ENCODE measurements at places on chromosomes 13 and 19.

- DNase-seq: no peak
These were observed 561 bp upstream of the GJA3 start for GRCh38 chr13:20161275-20161950.

DNA sequence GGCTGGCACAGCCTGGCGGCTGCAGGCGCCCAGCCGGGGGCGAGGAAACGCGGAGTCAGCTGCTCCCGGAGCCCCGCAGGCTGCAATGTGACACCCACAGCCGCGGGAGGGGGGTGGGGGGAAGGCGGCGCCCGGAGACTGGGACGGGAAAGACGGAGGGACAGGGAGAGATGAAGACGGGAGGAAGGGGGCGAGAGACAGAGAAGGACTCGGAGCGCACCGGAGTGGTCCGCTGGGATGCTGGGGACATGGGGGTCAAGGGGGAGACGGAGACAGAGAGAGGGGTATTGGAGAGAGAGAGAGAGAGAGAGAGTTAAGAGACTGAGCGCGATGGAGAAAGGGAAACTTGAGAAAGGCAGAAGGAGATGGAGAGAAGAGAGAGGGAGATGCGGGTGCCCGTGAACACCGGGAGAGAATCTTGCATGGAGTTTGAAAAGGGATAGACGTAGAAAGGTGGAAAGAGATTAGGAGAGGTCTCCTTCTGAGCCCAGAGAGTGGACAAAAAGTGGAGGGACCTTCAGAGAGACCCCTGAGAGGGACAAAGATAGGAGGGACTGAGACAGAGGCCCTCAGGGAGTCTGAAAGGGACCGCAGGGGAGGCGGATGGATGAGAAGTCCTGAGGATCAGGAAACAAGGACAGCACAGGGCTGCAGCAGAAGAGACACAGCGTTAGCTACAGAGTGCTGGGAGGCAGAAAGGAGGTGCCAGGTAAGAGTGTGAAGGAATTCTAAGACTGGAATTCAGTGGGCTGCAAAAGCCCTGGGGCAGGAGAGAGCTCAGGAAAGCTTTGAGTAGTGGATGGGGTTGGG lies 1.0 kb downstream of the SCN1B start:
- DNase-seq: no peak

GRCh38 chr13:94525781-94526180 lies 46.3 kb upstream of the DCT start:
- DNase-seq: no peak

GRCh38 chr13:62088165-62088564 lies 672.5 kb upstream of the PCDH20 start:
- DNase-seq: no peak

DNA sequence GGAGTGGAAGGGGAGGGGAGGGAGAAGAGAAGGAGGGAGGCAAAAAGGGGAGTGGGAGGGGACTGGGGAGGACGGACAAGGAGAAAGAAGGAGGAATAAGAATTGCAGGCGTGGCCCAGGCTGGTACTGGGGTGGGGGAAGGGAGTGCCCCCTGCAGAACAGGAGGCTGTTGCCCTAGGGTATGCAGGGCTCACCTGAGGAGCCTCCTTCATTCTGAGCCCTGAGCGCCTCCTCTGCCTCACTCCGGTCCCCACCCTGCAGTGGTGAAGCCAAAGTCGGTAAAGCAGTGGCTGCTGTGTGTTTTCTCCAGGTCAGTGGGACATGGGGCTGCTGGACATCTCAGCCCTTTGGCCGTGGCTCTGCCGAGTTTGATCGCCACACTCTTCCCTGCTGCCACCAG lies 9.1 kb upstream of the CDC16 start:
- DNase-seq: no peak

- no peak for DNase-seq
These were observed 8.8 kb upstream of the SHKBP1 start for GRCh38 chr19:40567750-40568494.

- DNase-seq: no peak
These were observed 22.9 kb downstream of the MBNL2 start for GRCh38 chr13:97245011-97245410.

DNA sequence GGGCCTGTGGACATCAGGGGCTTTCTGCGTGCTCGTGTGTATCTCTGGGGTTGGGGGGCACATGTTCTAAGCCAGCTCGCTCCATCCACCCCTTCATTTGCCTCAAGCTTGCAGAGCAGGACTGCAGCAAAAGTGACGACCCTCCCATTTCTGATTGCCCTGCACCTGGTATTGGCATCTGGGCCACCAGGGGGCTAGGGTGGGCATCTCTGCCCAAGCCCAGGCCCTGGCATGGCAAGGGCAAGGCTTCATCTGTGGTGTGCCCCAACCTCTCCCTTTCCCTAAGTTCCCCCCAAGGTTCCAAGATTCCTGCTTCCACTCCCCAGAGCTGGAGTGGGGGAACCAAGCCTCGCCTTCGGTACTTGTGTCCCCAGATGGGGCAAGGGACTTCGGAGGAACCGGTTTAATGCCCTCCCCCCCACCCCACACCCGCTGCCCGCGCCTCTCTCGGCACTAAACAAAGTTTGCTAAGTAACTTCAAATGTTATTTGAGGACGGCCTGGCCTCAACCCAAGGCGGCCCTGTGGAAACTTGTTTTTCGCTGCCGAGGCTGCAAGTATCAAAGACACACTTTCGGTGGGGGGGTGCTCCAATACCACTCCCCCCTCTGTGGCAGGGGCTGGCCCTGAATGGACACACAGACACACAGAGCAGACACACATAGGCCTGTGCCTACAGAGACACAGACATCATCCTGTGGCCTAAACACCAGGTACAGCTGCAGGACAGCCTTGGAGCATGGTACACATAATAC lies 12.2 kb downstream of the NFIX start:
- DNase-seq: no peak

DNA sequence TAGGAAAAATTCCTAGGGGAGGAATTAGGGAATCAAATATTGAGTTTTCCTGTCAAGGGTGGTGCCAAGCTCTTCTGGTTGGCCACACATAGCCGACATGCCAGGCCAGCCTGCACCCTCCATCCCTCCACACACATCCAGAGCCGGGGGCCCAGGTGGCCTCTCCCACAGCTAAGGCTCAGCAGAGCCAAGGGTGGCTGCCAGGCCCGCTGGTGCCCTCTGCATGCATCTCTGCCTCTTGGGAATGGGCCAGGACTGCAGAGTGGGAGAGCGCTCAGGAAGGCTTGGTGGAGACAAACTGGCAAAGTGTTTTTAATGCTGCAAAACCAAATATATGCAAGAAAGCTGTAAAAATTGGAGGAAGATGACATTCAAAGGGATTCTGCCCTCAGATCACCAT lies 42.7 kb upstream of the GAS6 start:
- DNase-seq: no peak

- DNase-seq: no peak
These were observed 76.3 kb downstream of the ZNF429 start for GRCh38 chr19:21581646-21582240.

- no peak for DNase-seq
These were observed at the start of gene KLK10 for GRCh38 chr19:51019544-51019925. TSS of gene KLK10 (minus strand) at chr19:51019709. CDS start at chr19:51019130, 579 bp downstream.

GRCh38 chr19:37778613-37779126 lies 716 bp downstream of the ZNF573 start:
- DNase-seq: no peak

DNA sequence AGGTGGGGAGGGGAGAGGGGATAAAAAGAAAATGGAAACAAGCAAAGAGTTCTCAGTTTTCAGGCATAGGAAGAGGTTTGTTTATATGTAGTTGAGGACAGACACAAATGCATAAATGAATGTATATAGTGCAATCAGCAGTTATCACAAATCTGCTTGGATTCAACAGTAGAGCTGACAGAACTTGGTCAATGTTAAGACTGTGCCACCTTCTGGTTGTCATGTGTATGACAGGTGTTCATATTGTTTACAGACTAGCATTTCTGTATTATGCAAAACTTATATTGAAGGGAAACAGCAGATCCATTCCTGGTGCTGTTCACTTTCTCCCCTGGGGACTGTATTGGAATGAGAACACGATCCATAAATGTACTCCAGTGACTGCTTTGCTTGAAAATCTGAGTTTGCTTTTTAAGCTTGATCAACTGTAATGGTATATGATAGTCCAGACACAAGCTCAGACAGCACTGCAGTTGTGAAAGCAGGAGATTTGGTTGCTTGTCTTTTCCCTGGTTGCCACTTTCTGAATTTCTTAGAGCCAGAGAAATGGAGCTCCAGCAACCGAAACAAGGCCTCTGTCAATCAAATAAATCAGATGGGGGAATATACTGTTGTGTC lies 319.5 kb upstream of the OBI1 start:
- peak; percentile 65 for DNase-seq

GRCh38 chr13:97422118-97423054 lies 11.6 kb upstream of the RAP2A start:
- DNase-seq: peak; percentile 24

GRCh38 chr19:49149652-49150105 lies 5.5 kb downstream of the HRC start:
- peak; percentile 85 for DNase-seq

GRCh38 chr13:52455677-52456041 lies 381 bp downstream of the CKAP2 start:
- peak; percentile 90 for DNase-seq

- no peak for DNase-seq
These were observed 361.8 kb downstream of the KCNRG start for GRCh38 chr13:50376895-50377575.

- no peak for DNase-seq
These were observed 10.1 kb downstream of the TMEM91 start for GRCh38 chr19:41386442-41386841.

DNA sequence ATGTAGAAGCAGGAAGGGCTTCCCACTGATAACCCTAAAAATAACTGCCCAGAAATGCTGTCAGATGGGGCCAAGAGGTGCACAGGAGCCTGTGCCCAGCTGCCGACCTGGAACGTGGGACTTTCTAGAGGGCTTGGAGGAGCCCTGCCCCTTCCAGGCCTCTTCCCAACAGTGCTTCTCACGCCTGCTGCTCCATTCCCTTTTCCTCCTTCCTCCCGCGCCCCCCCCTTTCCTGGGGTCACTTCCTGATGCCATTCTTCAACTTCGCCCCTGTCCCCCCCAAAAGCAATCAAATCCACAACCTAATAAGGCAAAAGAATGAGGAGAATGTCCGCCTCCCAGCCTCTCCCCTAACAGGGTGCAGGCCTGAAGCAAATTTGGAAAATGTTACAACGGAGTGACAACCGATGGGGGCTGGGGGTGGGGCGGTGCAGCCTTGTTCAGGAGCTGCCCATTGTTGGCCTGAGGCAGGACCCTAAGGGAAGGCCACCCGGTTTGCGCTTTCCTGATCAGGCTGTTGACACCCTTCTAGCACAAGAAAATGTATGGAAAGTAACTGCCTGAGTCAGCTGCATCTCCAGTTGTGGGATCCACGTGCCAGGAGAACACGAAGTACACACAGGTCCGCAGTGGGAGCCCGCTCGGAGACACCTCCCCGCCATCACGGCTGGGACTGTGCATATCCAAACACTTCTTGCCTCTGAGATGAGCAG lies 18.7 kb downstream of the ACTN4 start:
- no peak for DNase-seq

DNA sequence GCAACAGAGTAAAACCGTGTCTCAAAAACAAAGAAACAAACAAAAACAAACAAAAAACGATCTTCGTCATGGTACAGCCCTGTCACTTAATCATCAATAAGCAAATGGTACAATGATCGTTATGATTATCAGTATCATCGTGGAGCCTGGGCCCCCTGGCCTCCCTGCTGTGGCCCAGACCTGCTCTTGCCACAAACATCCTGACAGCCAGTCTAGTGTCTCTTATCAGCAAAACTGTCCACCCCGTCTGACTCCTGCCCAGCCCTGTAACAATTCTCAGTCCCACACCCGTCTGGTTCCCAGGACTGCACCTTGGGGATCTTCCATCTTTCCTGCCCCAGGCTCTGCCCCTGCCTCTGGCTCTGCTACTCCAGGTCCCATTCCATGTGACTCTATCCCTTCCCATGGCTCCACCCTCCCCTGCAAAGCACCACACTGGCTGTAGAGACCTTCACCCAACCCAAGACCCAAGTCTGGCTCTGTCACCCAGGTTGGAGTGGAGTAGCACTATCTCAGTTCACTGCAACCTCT lies 5.7 kb downstream of the ZNF653 start:
- no peak for DNase-seq

DNA sequence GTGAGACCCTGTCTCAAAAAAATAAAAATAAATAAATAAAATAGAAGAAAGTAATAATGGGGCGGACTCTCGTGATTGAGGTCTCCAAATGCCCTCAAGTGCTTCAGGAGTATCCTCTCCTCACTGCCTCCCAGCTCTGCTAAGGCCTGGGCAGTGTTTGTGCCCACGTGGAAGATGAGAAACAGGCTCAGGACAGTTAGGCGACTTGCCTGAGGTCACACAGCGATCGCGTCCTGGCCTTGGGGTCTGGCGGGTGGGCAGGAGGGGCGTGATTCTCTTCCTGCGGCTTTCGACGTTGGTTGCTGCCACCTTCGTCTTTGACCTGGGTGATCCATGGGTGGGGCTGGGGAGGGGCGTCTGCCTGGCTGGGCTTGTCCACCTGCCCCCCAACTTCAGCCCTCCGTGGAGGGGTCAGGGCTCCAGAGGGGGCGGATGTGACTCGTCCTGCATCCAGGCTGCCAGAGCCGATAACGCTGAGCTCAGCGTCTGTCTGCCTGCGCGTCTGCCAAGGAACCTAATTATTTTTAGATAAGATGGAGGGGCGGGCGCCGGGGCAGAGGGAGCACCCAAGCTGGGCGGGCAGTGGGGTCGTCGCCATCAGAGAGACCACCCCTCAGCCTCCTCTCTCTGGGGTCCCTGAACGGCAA lies 56.9 kb downstream of the NFIC start:
- peak; percentile 73 for DNase-seq

DNA sequence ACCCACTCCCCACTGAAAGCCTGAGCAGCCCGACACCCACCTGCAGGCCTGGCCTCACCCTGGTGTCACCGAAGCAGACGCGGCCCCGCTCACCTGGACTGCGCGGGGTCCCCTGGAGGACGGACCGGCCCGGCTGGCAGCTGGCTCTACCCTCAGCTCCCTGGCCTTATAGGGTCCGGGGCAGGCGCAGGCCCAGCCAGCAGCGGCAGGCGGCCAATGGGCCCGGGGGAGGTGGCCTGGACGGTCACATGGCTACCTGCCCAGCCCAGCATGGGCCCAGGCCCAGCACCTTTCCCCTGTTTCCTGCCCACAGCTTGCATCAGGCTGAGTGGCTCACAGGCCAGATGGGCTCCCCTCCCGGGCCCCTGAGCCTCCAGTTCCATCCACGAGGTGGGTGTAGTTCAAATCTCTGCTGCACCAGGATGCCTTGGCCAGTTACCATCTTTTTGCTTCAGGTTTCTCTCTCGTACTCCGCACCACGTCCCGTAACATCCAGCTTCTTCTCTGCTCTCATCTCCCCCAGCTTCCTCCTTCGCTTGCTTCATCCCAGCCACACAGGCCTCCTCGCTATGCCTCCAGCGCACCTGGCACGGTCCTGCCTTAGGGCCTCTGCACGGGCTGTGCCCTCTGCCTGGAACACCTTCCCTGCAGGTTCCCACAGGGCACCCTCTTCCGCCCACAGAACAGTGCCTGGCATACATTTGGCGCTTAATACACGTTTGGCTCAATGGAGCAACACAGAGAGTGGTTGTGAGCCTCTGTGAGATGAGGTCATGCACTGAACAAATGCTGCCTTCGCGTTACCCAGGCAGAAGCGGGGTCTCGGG lies at the start of gene PLIN4:
Gene PLIN4, minus strand, starts transcription at position 142 of the 827 bp plus-strand sequence. CDS start 214 bp downstream, outside the sequence.
- DNase-seq: no peak

- DNase-seq: peak; percentile 18
These were observed 329.8 kb upstream of the GPC6 start for GRCh38 chr13:92896842-92897241.

- no peak for DNase-seq
These were observed 15.5 kb downstream of the SIX5 start for GRCh38 chr19:45753548-45753947.

All from BE2C (cell line).